ENCODE measurements at places on chromosomes 6 and 20.

GRCh38 chr6:43884652-43885022, 114.6 kb downstream of the VEGFA start:
- DNase-seq, result no peak

DNA sequence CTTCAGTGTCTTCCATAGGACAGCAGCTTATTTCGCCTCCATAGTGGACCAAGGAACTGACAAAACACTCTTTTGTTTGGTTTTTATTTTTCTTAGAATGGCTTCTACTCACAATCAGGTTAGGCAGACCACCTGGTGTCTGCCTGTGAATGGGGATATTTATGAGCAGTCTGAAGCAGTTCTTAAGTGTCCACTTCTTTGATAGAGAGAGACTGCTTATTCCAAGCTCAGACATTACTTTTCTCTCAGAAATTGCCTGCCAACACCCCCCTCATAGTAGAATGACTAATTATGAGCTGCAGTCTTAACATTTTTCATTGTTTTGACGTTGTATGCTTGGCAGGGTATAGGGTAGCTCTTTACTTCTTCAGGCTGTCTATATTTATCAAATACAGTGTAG, 174.7 kb downstream of the ZFAND3 start:
- DNase-seq, result no peak

DNA sequence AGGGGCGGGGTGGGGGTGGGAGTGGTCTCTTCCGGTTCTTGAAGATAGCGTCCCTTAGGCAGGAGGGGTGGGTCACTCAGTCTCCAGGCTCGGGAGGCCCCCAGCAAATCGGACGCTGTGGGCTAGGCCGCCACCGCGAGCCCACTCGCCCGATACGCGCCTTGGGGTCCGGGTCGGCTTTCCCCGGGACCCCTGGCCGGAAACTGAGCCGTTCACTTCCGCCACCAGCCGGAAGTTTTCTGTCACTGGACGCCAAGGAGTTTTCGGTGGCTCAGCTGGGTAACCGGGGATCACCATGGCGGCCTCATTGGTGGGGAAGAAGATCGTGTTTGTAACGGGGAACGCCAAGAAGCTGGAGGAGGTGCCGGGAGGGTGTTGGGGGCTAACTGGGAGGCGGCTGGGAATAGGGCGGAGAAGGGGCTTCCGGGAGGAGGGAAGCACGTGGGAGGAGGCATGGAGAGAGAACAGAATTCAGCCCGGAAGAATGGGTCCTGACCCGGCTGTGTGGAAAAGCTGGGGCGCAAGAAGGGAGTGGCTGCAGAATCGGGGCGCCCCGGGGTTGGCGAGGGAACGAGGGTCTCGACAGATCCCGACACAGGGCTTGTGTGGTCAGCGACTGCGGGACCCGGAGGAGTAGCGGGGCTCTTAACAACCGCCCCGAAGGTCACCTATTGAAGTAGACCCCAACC, at the start of gene ITPA:
Gene ITPA, plus strand, starts transcription at position 242 of the 689 bp plus-strand sequence. Its CDS starts 54 bp downstream, at position 296.
- no peak for DNase-seq

DNA sequence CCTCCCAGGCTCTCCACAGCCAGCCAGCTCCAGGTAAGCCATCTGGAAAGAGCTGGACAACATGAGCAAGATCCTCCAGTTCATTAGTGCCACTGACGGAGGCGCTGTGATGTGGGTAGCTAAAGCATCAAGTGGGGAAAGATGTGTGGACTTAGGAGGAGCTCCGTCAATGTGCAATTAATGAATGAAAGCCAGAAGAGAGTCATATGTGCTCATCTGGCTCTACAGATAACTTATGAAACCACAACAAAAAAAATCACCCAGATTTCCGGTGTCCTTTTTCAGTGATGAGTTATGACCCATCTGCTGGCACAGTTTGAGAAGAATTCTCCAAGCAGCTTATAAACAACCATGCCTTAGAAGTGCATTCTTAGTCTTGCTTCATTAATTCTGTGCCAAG, 311.7 kb upstream of the PLCB4 start:
- no peak for DNase-seq

GRCh38 chr6:184161-184700, 108.1 kb upstream of the DUSP22 start:
- DNase-seq, result no peak

DNA sequence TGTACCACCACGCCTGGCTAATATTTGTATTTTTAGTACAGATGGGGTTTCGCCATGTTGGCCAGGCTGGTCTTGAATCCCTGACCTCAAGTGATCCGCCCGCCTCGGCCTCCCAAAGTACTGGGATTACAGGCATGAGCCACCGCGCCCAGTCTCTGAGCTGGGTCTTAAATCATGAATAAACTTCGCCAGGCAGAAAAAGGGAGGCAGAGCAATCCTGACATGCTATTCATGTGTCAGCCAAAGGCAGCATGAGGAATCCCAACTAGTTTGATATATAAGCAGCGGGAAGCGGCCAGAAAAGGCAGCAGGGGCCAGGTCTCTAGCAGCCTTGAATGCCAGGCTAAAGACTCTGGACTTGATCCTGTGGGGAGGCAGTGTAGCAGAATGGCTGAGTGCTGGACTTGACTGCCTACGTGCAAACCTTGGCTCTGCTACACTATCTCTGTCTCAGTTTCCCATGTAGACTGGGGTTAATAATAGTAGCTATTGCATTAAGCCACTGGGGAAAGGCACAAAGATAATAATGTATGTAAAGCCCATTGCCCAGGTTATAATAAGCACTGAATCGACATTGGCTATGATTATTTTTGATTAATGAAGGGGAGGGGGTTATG, 1.8 kb downstream of the PROCR start:
- DNase-seq, result no peak

- DNase-seq, result no peak
Measured at GRCh38 chr6:68087399-68088133, 547.5 kb upstream of the ADGRB3 start.

- no peak for DNase-seq
Measured at GRCh38 chr6:166586424-166587156, at the start of gene RAMACL. Gene RAMACL, minus strand, starts transcription at chr6:166586678. Its CDS starts 201 bp downstream, at chr6:166586477.

DNA sequence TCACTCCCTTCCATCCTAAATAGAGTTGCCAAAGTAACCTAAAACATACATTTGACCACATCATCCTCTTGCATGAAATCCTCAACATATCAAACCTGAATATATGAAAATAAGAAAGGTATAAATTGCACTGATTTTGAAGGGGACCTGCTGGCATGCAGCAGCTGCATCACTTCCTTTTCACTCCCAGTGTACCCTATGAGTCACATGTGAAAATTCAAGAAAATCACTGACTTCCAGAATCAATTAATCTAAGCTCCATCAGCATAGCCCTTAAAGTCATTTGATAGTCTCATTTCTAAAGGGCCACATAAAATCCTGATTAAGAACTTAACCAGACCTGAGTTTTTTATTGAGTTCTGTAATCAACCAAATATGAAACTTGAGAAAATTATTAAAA, 24.3 kb downstream of the SNX14 start:
- DNase-seq, result no peak

DNA sequence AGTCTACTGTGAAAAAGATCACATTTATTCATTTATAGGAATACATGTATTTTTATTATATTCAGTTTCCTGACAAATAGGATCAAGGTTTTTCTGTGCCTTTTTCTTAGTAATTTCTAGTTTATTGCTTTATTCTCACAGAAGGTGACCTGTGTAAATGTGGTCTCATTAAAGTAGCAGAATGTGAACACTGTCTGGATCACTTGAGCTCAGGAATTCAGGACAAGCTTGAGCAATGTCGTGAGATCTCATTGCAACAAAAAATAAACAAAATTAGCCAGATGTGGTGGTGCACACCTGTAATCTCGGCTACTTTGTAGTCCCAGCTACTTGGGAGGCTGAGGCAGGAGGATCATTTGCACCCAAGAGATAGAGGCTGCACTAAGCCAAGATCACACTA, 516.7 kb downstream of the CDKAL1 start:
- no peak for DNase-seq

- no peak for DNase-seq
Measured at GRCh38 chr6:154245506-154245905, 111.1 kb downstream of the IPCEF1 start.

- no peak for DNase-seq
Measured at GRCh38 chr6:56628105-56628504, 14.6 kb downstream of the DST start.

DNA sequence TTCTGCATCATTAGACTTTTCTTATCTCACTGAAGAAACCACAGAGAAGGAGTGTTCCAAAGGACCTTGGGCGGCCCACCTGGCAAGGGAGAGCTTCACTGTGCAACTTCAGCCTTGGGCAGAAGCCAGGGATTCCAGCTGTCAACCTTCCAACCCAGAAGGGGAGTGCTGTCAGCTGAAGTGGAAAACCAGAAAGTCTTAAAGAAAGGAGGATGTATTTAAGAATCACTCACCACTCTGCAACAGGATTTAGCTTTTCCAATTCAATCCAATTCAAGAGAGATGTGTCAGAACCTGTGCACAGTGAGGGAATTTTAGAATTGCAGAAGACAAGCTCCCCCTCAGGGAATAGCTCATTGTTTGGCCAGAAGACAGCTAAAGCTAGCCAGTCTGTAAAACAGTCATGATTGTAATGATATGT, 553.7 kb downstream of the CD83 start:
- DNase-seq, result peak; percentile 55

- DNase-seq, result peak; percentile 1
Measured at GRCh38 chr6:51350308-51350904, 531.7 kb downstream of the TFAP2B start.

GRCh38 chr20:54208548-54209176, 775 bp downstream of the PFDN4 start:
- peak; percentile 37 for DNase-seq

- DNase-seq, result no peak
Measured at GRCh38 chr6:13725570-13725969, 13.9 kb upstream of the RANBP9 start.

- no peak for DNase-seq
Measured at GRCh38 chr6:136945072-136945471, 23.0 kb downstream of the SLC35D3 start.

Measured in non-pigmented ciliary epithelial cell (primary cell).